ENCODE measurements at places on chromosomes 1 and 21.

GRCh38 chr1:23527366-23527765, 3.7 kb downstream of the E2F2 start:
- no peak for DNase-seq

DNA sequence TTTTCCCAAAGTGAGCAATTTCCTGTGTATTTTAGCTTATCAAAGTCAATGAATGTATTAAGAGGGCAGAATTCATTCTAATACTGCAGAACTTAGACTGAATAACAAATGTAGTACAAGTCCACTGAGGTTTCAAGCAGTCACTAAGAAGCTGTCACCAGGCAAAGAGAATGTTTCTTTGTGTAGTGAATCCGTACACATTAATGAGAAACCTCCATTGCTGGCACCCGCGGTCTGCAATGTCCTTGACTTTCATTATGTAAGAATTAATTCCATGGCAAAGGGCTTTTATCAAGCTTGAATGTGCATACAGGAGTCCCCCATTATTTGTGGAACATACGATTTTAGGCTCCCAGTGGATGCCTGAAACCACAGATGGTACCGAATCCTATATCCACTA, 719.5 kb upstream of the TMPRSS15 start:
- no peak for DNase-seq

GRCh38 chr1:200528858-200529606, 91.5 kb downstream of the KIF14 start:
- no peak for DNase-seq

- DNase-seq: no peak
Observed at GRCh38 chr1:65229754-65230339, 79.5 kb upstream of the DNAJC6 start.

DNA sequence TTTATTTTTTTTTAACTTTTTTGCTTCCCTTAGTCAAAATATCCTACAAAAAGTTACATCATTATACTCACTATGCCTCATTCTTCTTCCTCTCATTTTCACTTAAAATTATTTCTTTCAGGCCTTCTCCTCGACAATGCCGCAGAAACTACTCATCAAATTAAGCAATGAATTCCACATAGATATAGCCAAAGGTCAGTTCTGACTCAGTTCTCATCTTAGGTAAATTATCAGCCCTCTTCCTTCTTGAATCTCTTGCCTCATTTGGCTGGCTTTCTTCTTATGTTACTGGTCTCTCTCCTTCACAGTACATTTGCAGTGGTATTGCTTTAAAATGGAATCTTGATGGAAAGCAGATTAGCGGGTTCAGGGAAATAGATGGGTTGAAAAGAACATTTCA, 260.7 kb upstream of the BRINP3 start:
- no peak for DNase-seq

DNA sequence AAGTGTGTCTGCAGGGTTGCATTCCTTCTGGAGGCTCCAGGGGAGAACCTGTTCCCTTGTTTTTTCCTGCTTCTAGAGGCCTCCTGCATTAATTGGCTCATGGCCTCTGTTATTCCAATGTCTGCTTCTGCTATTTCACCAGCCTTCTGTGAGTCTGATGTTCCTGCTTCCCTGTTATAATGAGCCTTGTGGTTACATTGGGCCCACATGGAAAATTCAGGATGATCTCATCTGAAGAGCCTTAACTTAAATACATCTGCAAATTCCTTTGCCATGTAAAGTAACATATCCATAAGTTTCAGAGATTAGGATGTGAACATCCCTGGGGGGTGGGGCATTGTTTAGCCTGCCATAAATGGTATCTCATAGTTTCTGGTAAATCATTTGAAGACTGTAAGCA, 181.1 kb downstream of the RWDD3 start:
- DNase-seq: no peak

- DNase-seq: no peak
Observed at GRCh38 chr1:30446095-30446494, 277.3 kb downstream of the MATN1 start.

GRCh38 chr1:116743535-116743934, 10.7 kb upstream of the CD2 start:
- no peak for DNase-seq

GRCh38 chr1:201999625-202000238, 10.7 kb upstream of the ELF3 start:
- no peak for DNase-seq

GRCh38 chr1:40948741-40949443, 30.6 kb upstream of the CTPS1 start:
- DNase-seq: peak; percentile 70

DNA sequence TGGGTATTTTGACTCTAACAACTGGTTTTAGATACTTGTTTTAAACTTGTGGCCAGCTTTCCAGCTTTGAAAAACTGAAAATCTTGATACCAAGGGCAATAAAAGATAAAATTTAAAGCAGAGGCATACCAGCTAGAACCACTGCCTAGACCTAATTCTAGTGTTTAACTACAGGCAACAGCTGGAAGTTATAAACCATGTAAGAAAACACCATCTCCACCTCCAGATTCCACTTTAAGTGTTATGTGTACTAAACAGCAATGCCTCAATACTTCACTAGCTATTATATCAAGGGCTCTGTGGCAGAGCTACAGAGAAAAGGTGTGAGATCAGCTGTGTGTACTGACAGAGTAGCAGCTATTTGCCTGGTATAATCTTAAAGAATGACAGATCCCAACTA, 69.5 kb downstream of the LPAR3 start:
- DNase-seq: no peak

GRCh38 chr1:212613440-212614335, 5.1 kb downstream of the ATF3 start:
- DNase-seq: no peak

DNA sequence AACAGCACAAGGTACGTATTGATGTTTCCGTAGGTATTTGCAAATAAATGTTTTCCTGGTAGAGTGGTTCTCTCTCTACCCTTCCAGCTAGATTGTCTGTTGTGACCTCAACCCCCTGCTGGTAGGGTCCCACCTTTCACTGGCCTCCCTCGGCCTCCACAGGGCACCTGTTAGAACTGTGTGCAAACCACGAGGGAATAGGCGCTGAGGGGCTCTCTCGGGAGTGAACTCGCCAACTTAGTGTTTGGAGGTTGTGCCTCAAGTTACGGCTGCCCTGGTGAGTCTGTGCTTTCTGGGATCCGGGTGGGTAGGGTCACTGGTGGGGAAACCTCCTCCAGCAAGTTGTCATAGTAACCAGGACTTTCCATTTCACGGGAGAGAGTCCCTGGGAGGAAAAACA, 204.7 kb upstream of the EDN2 start:
- DNase-seq: no peak

DNA sequence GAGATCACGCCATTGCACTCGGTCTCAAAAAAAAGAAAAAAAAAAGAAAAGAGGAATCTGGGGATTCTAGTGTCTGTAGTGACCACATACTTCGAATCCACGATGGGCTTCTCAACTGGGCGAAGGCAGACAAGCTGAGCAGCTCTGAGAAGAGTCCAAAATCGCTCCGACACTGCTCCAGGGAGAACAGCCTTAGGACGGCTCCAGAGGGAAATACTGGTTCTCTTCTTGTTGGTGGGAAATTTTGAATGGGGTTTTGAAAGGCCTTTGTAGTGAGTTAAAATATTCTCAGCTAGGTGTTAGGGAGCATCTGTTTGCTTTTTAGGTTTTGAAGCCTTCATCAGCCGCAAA, 18.3 kb upstream of the HJV start:
- DNase-seq: no peak

GRCh38 chr1:186104459-186104858, 270.6 kb downstream of the TPR start:
- DNase-seq: no peak

- no peak for DNase-seq
Observed at GRCh38 chr21:39094087-39094780, 89.0 kb downstream of the PSMG1 start.

GRCh38 chr1:23726686-23727085, 16.6 kb upstream of the ELOA start:
- DNase-seq: no peak

DNA sequence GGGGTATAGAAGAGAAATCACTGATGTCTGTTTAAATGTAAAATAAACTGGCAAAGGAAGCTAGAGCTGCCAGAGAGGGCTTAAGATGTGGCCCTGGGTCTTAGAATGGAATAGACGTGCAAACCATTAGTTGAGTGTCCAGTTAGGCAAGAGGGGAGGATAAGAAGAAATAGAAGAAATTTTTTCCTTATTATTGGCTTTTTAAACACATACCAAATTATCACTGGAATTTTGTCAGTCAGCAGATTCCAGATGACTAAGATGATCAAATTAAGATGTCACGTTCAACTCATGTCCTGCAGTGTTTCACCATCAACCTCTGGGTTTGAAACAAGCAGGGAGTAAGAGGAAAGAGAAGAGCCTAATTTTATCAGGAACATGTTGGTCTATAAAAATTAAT, 71.6 kb upstream of the C1orf21 start:
- no peak for DNase-seq

- DNase-seq: no peak
Observed at GRCh38 chr1:93816970-93817678, 61.9 kb downstream of the DNTTIP2 start.

GRCh38 chr1:173333581-173333980, 126.5 kb upstream of the TNFSF4 start:
- DNase-seq: no peak

DNA sequence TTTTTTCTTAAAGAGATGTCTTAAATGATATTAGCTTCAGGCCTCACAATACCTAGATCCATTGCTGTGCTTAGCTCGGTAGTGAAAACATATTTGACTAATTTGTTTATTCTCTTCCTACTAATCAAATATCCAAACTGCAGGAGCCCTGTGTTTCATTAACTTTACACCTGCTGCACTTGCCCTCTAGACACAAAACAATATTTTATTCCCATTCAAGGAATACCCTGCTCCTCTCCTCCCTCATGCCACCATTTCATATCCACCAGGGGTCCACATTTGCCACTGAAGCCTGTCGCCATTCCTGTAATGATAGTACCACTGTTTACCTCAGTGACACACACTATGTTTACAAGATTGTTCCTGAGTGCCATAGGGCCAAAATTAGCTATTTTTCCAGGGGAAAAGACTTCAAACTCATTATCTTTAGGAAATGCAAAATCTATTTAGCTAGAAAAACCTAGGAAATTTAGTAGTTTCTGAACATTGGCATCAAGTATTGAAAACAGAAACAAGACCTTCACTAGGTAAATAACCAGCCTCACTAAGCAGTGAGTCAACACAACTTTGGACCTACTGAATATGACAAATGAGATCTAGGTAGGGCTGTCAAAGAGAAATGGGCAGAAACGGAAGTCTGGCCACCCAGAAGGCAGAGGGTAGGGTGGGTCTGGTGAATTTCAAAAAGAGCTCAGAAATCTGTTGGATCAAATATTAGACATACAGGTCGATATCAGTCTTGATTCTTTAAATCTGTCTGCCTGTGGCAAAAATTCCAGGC, 134.6 kb upstream of the KCNK1 start:
- DNase-seq: no peak

DNA sequence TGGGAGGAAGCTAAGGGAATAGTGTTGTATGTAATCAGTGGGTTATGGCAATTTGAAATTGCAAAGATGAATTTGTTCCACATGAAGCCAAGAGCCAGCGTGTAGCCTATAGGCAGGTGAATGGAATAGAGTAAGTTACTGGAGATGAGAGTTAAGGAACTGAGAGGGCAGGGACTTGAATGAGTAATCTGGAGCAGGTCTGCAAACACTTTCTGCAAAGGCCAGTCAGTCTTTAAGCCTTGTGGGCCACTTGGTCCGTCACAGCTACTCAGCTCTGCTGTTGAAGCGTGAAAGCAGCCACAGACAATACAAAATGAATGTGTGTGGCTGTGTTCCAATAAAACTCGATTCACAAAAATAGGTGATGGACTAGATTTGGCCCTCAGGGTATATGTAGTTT, 29.2 kb downstream of the SZT2 start:
- no peak for DNase-seq

DNA sequence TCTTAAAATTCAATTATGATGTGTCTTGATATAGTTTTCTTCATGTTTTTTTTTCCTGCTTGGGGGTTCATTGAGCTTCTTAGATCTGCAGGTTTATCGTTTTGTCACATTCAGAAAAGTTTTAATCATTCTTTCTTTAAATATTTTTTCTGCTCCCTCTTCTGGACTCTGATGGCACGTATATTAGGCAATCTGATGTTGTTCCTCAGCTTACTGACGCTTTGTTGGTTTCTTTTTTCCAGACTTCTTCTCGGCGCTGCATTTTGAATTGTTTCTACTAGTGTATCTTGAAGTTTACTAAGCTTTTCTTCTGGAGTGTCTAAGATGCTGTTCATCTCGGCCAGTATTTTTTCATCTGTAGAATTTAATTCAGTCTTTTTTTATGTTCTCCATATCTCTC, 44.8 kb upstream of the FMOD start:
- DNase-seq: no peak

DNA sequence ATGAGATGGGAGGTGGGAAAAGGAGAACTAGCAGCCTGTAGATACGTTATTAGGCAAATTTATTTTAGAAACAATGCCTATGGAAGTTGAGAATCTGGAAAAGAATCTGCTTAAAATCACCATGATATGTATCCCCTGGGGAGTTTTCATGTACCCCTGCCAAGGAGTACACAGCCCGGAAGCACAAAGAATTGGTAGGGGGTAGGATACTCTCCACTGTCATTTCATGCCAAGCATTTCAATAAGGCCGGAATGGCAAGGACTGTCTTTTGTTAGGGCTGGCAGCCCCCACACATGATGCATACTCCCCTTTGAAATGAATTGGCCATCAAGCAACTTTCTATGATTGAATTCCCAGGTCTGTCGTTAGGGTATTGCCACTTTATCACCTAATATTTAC, 111.5 kb upstream of the APP start:
- DNase-seq: no peak

- DNase-seq: no peak
Observed at GRCh38 chr1:25732821-25733220, 67.2 kb upstream of the SELENON start.
